CD4-positive, alpha-beta memory T cell (primary cell): ENCODE measurements at places on chromosomes 7 and 10. TPM values are rescaled to one million over a fixed set of nuclear protein-coding genes. Genes with fewer than 3 reads are reported as not detected.

- H3K27me3 ChIP-seq, result no peaks in the 10 kb centered on the region
- H3K27ac ChIP-seq, result no peak overlapping the region
- H3K4me1 ChIP-seq, result no peaks in the 10 kb centered on the region
- no peaks in the 10 kb centered on the region for H3K36me3 ChIP-seq
Observed at GRCh38 chr10:113459626-113460280, 93.1 kb upstream of the HABP2 start.

PRSS1 gene
- 0.44 TPM for total RNA-seq

GRCh38 chr10:17125206-17125893 is 4.3 kb downstream of the CUBN start:
- no peak overlapping the region for H3K27ac ChIP-seq
- no peak for DNase-seq
- no peak overlapping the region for H3K4me3 ChIP-seq
- no peaks in the 10 kb centered on the region for H3K4me1 ChIP-seq
- no peaks in the 10 kb centered on the region for H3K27me3 ChIP-seq

- H3K36me3 ChIP-seq, result no peaks in the 10 kb centered on the region
- H3K4me1 ChIP-seq, result no peaks in the 10 kb centered on the region
- no peak overlapping the region for H3K4me3 ChIP-seq
- no peak overlapping the region for H3K27ac ChIP-seq
Observed at GRCh38 chr10:92001995-92002394, 78.4 kb downstream of the BTAF1 start.

DNA sequence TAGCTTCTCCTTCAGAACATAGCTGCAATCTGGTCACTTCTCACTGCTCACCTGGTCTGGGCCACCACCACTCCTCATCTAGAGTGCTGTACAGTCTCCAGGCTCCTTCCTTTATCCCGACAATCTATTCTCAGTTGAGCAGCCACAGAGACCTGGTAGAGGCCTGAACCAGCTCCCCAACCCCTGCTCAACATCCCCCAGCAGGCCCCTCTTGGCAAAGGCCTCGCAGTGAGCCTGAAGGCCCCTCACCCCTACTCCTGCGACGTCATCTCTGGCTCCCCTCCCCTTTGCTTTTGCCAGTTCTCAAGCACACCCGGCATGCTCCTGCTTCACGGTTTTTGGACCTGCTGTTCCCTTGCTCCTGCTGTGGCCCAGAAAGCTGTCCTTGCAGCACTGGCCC is 113.9 kb downstream of the ARHGAP22 start:
- H3K27ac ChIP-seq, result no peak overlapping the region
- no peak for DNase-seq
- H3K36me3 ChIP-seq, result no peaks in the 10 kb centered on the region
- no peaks in the 10 kb centered on the region for H3K27me3 ChIP-seq
- no peaks in the 10 kb centered on the region for H3K4me1 ChIP-seq

- H3K27ac ChIP-seq, result no peak overlapping the region
- DNase-seq, result no peak
- no peaks in the 10 kb centered on the region for H3K36me3 ChIP-seq
- H3K27me3 ChIP-seq, result no peaks in the 10 kb centered on the region
- H3K4me3 ChIP-seq, result no peak overlapping the region
Observed at GRCh38 chr10:62538606-62539005, 164.4 kb downstream of the ZNF365 start.

GRCh38 chr7:29860186-29860585 is 53.9 kb downstream of the WIPF3 start:
- H3K4me1 ChIP-seq, result no peaks in the 10 kb centered on the region
- H3K36me3 ChIP-seq, result no peaks in the 10 kb centered on the region
- no peak overlapping the region for H3K4me3 ChIP-seq
- DNase-seq, result no peak

FAM25C gene
- not detected for total RNA-seq

DNA sequence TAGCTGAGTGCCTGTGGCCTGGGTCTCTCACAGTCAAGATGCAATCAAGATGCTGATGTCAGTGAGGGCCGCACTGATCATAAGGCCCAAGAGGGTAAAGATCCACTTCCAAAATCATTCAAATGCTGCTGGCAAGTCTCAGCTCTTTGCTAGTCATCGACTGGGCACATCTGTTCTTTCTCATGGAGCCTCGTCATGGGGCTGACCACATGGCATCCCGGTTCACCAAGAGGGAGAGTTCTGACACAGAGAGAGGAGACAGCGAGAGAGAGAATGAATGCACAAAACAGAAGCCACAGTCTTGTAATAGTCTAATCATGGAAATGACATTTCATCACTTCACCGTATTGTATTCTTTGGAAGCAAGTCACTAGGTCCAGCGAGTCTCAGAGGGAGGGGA is 1067.5 kb upstream of the C7orf33 start:
- H3K4me1 ChIP-seq, result no peaks in the 10 kb centered on the region
- H3K27ac ChIP-seq, result no peak overlapping the region
- no peak overlapping the region for H3K4me3 ChIP-seq
- no peaks in the 10 kb centered on the region for H3K36me3 ChIP-seq

DNA sequence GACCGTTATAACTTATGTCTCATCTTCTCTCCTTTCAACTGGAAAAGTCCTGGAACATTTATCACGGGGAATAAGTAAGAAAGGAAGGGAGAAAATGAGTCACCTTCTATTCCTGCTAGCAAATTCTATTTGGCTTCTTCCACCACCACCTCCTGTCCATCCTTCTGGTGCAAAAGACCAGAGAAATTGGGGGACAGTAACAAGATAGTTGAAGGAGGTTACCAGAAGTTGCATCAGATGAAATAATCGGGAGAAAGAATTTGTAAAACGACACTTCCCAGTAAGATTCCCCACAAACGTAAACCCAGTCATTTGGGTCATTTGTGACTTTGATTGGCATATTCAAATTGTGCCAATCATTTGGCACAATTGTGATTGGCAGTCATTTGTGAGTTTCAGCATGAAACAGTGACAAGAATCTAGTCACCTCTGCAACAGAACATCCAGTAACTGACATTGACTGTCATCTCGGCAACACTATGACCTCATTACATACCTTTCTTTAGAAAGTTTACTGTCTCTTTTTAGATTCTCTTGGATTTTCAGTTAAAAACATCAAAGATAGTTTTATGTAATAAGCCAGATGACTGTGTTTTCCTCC is 51.3 kb upstream of the PIK3CG start:
- H3K36me3 ChIP-seq, result no peaks in the 10 kb centered on the region
- H3K27ac ChIP-seq, result no peak overlapping the region

- no peaks in the 10 kb centered on the region for H3K4me1 ChIP-seq
- no peaks in the 10 kb centered on the region for H3K27me3 ChIP-seq
- H3K4me3 ChIP-seq, result no peak overlapping the region
- no peak overlapping the region for H3K27ac ChIP-seq
Observed at GRCh38 chr7:130127821-130128317, 57.5 kb downstream of the KLHDC10 start.

GRCh38 chr10:92957223-92958010 is 103.2 kb upstream of the CYP26C1 start:
- H3K27me3 ChIP-seq, result no peaks in the 10 kb centered on the region
- peaks cover 3% of the 10 kb centered on the region for H3K36me3 ChIP-seq
- H3K4me3 ChIP-seq, result no peak overlapping the region

SRPK2 gene
- total RNA-seq, result 54.7 TPM

SYT15 gene
- 1.7 TPM for total RNA-seq

- DNase-seq, result no peak
- no peaks in the 10 kb centered on the region for H3K36me3 ChIP-seq
- peaks cover 20% of the 10 kb centered on the region for H3K4me1 ChIP-seq
- no peak overlapping the region for H3K27ac ChIP-seq
- H3K4me3 ChIP-seq, result no peak overlapping the region
- H3K27me3 ChIP-seq, result peaks cover 20% of the 10 kb centered on the region
Observed at GRCh38 chr7:103447073-103447960, 1.3 kb upstream of the SLC26A5 start.

GRCh38 chr7:49245062-49245461 is 320.7 kb downstream of the CDC14C start:
- DNase-seq, result no peak
- no peak overlapping the region for H3K4me3 ChIP-seq

DNA sequence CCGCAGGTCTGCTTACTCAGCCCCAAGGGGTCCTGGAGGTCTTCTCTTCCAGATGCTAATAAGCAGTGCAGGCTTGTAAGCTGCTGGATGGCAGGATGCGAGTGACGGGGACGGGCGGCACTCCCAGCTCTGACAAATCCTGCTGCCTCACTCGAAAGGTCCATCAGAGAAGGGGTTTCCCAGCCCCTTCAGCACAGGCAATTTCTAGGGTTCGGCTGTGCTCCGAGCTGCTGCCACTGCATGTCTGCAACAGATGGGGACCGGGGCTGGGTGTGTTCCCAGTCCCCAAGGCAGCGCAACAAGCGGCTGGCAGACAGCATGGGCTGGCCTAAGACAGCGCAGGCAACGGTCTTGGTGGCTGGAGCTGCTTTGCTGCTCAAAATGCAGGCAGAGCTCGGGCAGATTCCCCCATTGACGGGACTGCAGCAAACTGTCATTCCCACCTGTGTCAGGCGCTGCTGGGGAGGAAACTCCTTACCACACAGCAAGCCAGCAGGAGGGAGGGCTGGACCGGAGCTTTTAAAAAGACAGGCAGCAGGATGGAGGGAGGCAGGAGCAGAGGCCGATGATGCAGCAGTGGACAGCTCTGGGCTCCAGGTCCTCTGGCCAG is 62.4 kb downstream of the PRKAG2 start:
- H3K4me1 ChIP-seq, result no peaks in the 10 kb centered on the region
- no peaks in the 10 kb centered on the region for H3K27me3 ChIP-seq
- H3K27ac ChIP-seq, result no peak overlapping the region
- no peak for DNase-seq

GRCh38 chr10:132922872-132923271 is 19.5 kb downstream of the CFAP46 start:
- no peaks in the 10 kb centered on the region for H3K27me3 ChIP-seq
- no peak overlapping the region for H3K4me3 ChIP-seq
- no peak for DNase-seq

GRCh38 chr10:104329735-104330134 is 8.5 kb downstream of the ITPRIP start:
- H3K27me3 ChIP-seq, result no peaks in the 10 kb centered on the region
- peak overlapping the region; percentile 64 for H3K27ac ChIP-seq
- peak overlapping the region; percentile 11 for H3K4me3 ChIP-seq
- DNase-seq, result no peak
- H3K36me3 ChIP-seq, result no peaks in the 10 kb centered on the region

DNA sequence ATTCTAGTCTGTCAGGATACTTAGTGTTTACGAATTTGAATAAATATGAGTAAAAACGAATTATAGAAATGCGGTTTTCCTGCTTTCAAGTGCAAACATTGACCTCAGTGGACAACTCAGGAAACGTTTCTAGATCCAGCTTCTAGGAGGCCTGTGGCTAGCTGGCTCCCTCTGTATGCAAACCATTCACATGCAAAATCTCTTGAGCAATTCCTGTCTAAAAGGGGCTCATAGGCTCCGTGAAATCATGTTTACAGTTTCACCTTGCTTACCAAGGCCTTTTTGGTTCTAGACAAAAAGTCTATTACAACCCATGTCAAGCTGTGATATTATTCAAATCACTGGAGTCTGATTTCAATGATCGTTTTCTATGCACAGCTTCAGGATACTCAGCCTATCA is 364.5 kb downstream of the DPP6 start:
- H3K4me3 ChIP-seq, result no peak overlapping the region
- H3K36me3 ChIP-seq, result no peaks in the 10 kb centered on the region
- no peak overlapping the region for H3K27ac ChIP-seq
- H3K27me3 ChIP-seq, result no peaks in the 10 kb centered on the region
- no peak for DNase-seq

DNA sequence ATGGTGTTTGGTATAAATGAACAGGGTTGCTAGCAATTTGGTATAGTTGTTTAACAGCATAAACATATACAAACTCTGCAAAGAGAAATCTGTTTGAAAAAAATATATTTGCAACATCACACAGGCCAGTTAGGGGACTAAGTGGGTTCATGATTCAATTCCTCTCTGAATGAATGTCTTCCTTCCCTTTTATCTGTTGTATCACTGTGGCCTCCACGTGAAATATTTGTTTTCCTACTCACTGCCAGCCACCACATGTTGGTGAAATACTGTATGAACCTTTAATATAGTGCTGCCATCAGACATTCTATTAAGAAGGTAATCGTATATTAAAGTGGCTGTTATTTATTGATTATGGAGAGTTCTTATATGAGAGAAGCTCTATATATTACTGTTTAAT is 157.0 kb downstream of the ARID5B start:
- no peak overlapping the region for H3K4me3 ChIP-seq
- H3K27ac ChIP-seq, result no peak overlapping the region
- peaks cover 100% of the 10 kb centered on the region for H3K4me1 ChIP-seq
- H3K36me3 ChIP-seq, result peaks cover 46% of the 10 kb centered on the region
- no peaks in the 10 kb centered on the region for H3K27me3 ChIP-seq

DNA sequence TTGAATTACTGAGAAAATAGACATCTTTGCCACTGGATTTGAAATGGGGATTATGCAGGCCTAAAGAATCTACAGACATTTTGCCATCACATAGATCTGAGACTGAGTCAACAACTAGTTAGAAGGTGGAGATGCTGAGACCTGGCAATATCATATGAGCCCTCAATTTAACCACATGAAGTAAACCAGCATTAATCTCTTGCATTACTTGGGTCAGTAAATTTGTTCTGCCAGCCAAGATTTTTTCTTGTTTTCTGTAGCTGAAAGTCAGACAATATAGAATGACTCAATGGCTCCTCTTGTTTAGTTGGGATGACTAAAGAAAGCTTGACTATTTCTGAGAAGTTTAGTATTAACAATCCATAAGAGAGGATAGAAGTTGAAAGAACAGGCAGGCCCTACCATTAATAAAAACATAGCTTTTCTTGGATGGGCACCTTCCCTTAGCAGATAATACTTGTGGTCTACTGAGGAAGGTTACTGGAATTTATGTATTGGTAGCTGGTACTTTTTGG is 396.7 kb upstream of the SORCS1 start:
- no peaks in the 10 kb centered on the region for H3K27me3 ChIP-seq
- H3K4me3 ChIP-seq, result no peak overlapping the region
- DNase-seq, result no peak
- H3K4me1 ChIP-seq, result no peaks in the 10 kb centered on the region
- H3K27ac ChIP-seq, result no peak overlapping the region

SRI gene
- 80.0 TPM for total RNA-seq

DNA sequence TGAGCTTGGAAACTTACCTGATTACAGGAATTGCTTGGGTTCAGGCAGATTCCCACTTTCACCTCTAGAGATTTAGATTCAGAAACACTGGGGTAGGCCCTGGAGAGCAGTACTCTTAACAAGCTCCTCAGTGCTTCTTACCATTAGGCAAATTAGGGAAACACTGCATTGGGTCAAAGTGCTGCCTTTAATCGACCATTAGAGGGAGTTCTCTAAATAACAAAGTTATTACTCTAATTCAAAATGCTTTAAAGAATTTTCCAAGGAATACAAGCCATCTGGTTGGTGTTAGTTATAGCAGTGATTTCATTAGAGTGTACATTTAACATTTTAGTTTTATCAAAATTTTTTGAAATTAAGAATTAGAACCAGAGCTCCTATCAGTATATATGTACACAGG is 324.5 kb downstream of the GFRA1 start:
- no peaks in the 10 kb centered on the region for H3K36me3 ChIP-seq
- H3K4me1 ChIP-seq, result no peaks in the 10 kb centered on the region
- DNase-seq, result no peak

DNA sequence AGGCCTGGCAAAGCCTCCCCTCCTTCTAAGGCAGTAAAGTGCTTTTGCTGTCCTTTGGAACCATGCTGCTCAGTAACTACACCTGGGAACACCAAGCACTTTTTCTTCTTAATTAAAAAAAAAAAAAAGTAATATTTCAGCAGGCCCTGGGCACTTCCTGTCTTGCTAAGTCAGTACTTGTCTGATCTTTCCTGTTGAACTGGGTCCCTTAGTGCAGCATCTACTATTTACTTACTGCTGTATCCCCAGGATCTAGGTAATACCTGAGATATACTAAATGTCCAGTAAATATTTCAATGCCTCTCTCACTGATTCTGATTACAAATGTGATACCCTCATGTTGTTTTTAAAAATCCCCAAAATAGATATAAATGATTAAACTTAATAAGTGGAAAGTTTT is 77.4 kb downstream of the PPP1R3C start:
- no peaks in the 10 kb centered on the region for H3K36me3 ChIP-seq
- no peak for DNase-seq
- H3K4me3 ChIP-seq, result no peak overlapping the region
- no peak overlapping the region for H3K27ac ChIP-seq
- no peaks in the 10 kb centered on the region for H3K27me3 ChIP-seq
- no peaks in the 10 kb centered on the region for H3K4me1 ChIP-seq
